Hypothalamus (tissue), 51 donors: ENCODE measurements at places on chromosomes 5 and 9.

GRCh38 chr9:77725820-77726219, 77.7 kb upstream of the GNA14 start:
- no peak for DNase-seq

DNA sequence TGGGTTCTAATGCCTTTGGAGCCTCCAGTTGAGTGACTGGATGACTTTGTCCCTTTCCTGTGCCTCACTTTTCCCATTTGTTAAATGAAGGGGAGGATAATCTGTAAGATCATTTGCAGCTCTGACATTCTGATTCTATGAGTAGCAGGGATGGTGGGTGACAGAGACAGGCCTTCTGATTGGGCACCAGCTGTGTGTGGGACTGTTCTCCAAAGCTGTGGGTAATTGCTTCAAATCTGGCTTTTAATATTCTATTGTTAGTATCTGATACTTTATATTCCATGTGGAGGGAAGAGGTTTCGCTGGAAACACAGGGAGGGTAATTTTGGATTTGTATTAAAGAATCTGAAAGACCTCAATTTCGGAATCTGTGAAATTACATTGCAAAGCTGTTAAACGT, 102.7 kb downstream of the FBXO38 start:
- DNase-seq = peak; percentile 13

DNA sequence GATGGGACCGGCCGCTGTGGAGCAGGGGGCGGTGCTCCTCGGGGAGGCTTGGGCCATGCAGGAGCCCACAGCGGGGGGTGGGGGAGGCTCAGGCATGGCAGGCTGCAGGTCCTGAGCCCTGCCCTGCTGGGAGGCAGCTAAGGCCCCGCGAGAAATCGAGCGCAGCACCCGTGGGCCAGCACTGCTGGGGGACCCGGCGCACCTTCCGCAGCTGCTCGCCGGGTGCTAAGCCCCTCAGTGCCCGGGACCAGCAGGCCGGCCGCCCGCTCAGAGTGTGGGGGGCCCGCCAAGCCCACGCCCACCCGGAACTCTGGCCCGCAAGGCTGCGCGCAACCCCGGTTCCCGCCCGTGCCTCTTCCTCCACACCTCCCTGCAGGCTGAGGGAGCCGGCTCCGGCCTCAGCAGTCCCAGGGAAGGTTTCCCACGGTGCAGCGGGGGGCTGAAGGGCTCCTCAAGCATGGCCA, 131.5 kb downstream of the SNX18 start:
- DNase-seq = no peak

GRCh38 chr5:135313405-135313804, 85.6 kb downstream of the MACROH2A1 start:
- no peak for DNase-seq

- no peak for DNase-seq
Observed at GRCh38 chr5:6747103-6747502, 33.9 kb downstream of the TENT4A start.

DNA sequence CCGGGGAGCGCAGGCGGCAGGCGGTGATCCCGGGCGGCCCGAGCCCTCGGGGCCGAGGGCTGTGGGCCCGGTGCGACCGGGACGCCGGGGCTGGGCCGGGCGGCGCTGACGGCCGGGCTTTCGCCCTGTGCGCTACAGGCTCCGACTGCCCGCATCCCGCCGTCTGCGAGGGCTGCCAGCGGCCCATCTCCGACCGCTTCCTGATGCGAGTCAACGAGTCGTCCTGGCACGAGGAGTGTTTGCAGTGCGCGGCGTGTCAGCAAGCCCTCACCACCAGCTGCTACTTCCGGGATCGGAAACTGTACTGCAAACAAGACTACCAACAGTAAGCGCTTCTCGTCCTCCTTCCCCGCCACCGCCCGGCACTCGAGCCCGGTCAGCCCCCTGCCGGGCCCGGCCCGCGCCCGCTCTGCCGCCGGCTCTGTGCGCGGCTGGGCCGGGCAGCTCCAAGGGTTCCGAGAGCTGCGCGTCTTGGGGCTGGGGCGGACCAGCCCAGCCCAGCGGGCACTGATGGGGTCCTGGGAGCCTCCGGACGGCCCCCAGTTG, 1.6 kb downstream of the LMX1B start:
- DNase-seq = no peak

DNA sequence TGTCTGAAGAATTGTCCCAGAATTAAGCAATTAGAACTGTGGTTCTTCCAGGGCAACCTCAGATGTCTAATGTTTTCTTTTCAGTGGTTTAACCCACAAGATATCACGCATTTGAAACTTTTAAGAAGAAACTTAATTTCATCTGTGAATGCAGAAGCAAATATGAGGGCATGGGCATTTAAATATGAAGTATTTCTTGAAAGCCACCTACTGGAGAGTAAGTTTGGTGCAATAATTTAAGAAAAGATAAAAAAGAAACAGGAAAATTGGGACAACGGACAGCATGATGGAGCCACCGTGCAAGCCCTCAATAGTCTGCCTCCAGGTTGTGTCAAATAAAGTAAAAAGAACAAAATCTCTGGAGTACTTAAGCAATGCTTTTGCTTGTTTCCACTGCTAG, 1.2 kb upstream of the CAPSL start:
- no peak for DNase-seq

DNA sequence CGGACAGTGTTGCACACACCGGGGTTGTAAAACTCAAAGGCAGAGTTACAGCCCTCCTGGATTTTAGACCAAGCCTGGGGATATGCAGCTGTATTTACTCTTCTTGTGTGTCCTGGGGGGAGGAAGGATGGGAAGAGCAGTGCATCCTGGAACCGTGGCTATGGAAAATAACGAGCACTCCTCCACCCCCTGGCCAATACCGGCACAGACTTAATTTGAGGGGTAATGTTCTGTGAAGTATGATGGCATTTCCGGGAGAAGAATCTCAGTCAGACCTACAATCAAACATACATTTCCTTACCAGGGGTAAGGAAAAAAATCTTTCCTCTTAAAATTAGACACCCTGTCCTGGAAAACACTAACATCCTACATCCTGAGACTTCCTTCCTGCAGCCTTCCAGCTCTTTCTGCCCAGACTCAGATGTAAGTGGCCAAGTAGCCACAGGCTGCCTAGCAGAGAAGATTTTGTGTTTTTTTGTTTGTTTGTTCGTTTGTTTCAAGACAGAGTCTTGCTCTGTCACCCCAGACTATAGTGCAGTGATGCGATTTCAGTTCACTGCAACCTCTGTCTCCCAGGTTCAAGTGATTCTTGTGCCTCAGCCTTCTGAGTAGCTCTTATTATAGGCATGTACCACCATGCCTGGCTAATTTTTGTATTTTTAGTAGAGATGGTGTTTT, 11.0 kb upstream of the ERMP1 start:
- DNase-seq = no peak
